ENCODE measurements at places on chromosomes 12 and 14.

- DNase-seq: no peak
Observed at GRCh38 chr12:50992819-50993218, 33.4 kb downstream of the SLC11A2 start.

DNA sequence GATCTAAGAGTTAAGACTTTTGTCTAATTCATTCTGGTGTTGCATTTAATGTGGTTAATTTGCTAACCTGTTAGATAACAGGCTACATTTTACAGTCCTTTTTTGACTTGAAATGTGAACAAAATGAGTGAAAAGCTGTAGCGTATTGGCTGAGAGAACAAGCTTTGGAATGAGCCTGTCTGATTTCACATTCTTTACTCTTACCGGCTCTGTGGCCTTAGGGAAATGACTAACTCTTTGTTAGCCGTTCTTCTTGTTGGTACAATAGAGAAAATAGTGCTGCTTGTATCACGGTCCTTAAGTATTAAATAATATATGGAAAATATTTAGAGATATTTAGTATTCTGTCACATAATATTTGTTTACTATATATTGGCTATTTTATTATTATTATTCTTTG is 1.9 kb downstream of the MNAT1 start:
- DNase-seq: no peak

DNA sequence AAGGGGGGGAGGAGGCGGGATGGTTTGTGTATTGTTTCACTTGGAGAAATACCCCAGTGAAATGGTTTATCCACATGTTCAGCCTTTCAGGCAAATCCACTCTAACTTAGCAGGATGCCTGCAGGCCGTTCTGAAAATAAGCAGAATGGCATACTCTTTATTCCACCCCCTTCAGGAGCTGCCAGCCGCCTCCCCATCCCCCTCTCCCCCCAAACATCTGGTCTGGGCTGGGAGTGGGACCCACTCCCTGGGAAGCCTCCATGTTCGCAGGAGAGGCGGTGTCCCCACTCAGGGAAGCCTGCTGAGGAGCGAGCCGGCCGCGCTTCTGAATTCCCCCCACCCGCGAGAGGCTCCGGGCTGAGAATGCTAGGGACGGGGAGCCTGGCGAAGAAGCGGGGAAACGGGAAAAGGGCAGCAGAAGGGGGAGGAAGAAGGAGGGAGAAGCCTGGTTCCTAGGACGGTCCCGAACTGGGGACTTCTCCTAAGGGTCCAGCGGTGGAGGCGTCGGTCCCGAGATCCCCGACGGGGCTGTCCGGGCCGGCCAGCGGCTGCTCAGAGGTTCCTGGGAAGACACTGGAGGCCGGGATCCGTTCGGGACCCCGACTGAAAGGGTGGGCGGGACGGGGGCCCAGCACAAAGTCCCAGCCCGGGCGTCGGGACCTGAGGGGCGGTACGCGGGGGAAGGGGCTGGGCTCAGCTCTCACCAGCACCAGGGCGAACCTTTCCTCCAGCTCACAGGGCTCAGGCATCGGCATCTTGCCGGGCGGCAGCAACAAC is 666 bp downstream of the FMNL3 start:
- DNase-seq: no peak

DNA sequence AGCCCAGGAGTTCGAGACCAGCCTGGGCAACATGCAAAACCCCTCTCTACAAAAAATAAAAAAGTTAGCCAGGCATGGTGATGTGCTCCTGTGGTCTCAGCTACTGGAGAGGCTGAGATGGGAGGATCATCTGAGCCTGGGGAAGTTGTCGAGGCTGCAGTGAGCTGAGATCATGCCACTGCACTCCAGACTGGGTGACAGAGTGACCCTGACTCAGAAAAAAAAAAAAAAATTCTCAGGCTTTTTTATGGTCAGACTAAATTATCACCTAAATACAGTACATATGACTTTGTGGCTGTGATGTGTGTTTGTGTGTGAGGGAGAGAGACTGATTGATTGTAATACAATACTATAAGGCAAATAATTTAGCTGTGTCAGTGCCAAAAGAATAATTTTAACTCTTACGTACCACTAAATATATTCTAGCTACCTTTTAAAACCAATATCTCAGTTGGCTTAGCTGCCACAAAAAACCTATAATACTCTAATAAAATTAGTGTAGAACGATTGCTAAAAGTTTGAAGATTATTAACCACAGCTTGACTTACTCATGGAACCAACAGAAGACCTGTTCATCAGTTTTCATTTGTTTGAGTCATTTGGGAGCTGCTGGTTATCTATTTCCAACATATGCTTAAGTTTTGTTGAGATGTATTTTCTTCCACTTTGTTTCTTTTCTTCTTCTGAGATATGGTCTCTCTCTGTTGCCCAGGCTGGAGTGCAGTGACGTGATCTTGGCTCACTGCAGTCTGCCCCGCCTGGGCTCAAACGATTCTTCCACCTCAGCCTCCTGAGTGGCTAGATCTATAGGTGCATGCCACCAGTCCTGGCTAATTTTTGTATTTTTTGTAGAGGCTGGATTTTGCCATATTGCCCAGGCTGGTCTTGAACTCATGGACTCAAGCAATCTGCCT is 58.0 kb downstream of the DIP2B start:
- no peak for DNase-seq

DNA sequence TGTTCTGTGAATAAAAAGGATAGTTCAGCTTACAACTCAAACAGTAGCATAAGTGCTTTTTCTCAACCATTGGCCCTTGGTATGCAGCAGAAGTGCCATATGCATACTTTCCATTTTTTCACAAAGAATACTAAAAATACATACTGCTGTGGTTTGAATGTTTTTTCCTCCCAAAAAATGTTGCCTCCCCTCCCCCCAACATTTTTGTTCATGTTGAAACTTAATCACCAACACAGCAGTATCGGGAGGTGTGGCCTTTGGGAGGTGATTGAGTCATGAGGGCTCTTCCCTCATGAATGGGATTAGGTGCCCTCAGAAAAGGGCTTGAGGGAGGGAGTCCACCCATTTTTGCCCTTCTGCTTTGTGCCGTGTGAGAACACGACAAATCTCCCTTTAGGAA is 198.6 kb downstream of the ESR2 start:
- DNase-seq: no peak

DNA sequence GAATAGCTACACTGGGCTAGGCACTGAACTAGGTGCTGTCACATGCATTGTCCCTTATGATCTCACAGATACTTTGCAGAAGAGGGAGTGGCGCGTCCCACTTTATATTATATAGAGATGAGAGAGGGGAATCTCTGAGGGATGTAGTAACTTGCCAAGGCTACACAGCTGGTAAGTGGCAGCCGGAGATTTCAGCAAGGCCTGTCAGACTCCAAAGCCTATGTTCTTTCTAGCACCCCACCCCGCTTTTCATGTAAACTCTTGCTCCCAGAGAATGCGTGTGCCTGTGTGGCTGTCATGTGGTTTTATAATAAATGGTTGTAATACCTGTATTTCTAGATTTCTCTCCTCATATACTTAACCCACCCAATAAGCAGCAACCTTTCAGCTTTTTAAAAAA is 39.1 kb downstream of the WDR20 start:
- DNase-seq: no peak
